ENCODE measurements at places on chromosomes 1 and 21.

DNA sequence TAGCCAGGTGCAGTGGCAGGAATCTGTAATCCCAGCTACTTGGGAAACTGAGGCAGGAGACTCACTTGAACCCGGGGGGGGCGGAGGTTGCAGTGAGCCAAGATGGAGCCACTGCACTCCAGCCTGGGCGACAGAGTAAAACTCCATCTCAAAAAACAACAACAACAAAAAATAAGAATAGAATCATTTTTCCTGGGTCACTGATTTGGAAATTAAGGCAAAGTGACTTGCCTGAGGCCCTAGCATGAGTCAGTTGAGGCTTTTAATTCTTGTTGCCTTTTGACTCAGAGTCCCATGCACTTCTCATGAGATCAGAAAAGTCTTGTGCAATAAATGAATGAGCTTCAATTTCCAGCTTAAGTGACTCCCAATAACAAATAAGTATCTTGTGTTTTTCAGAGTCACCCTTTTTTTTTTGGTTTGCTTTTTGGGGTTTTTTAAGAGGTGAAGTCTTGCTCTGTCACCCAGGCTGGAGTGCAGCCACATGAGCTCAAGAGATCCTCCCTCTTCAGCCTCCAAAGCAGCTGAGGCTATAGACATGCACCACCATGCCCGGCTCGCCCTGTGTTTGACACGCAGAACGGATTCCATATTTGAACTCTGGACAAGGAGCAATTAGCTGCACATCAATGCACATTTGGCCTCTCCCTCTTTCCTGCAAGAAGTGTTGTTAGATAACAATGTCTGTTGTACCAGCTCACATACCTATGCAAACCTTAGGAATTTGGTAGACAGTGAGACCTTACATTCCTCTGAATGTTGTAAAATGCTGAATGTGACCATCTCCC lies 3.4 kb upstream of the PLEKHM2 start:
- peak; percentile 80 for DNase-seq

- DNase-seq = no peak
These were observed 6.8 kb downstream of the SEMA4A start for GRCh38 chr1:156160000-156160742.

DNA sequence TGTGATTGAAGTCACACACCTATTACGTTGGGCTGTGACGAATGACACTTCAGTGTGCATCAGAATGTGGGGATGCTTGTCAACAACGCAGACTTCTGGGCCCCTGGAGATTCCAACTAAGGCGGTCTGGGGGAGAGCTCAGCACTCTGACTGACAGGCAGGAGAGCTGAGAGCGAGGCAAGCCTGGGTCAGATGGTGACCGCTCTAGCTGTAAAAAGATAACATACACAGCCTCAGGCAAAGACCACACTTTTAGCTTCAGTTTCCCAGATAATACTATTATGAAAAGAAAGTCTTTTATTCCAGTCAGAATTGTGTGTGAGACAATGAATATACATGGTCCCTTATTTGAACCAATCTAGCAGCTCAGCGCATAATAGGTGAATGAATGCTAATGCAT lies 25.4 kb downstream of the EDARADD start:
- no peak for DNase-seq

GRCh38 chr1:17630048-17630830 lies 90.7 kb downstream of the ARHGEF10L start:
- no peak for DNase-seq

- peak; percentile 44 for DNase-seq
These were observed 414.0 kb downstream of the PRDM2 start for GRCh38 chr1:14113841-14114567.

DNA sequence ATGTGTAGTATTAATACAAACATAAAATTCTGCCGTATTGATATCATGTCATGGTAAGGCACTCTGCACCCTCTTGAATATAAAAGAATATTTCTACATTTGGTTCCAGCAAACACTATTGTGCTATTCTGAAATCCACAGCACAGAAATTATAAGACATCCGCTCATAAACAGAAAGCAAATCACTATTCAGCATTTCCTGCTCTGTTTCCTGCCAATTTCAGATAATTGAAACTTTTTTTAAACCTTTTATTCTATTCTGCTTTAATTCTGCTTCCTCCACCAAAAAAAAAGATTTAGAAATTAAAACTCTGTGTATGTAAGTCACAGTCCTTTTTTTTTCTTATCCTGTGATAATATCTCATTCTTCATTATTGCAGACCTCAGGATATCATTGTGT lies 39.6 kb upstream of the PLEKHO1 start:
- no peak for DNase-seq

DNA sequence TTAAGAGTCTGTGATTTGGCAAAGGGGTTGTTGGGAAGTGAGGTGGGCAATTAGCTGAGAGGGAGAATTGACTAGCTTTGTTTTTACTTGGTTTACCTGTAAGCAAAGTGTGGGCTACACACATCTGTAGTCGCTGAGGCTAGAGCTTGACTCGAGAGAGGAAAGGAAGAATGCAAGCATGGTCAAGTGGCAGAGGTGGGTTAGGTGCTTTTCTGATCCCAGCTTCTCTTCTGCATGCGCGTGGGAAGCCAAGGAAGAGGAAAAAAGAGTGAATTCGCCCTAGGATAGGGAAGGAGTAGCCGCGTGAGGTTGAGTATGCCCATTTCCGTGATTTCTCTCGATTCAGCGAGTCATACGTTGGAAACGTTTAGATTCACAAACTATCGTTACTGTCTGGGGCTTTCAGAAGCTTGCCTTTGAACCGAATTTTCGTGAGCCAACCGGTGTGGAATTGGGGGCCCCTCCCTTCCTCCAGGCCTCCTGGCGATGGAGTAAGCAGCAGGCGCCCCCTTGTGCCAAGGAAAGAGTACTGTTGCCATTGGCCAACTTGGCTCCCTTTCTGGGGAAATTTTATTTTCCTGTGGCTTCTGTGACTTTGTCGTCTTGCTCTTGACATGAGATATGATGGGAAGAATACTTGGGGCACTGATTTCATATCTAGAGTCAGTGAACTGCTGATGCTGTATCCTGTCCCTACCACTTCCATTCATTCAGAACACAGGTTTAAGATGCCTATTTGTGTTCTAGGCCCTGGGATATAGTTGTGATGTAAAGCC lies 1.3 kb downstream of the PIGV start:
- DNase-seq = peak; percentile 87

- no peak for DNase-seq
These were observed 486.5 kb downstream of the SIPA1L2 start for GRCh38 chr1:232143315-232143886.

- DNase-seq = peak; percentile 29
These were observed 22.2 kb upstream of the HPDL start for GRCh38 chr1:45304311-45305081.

DNA sequence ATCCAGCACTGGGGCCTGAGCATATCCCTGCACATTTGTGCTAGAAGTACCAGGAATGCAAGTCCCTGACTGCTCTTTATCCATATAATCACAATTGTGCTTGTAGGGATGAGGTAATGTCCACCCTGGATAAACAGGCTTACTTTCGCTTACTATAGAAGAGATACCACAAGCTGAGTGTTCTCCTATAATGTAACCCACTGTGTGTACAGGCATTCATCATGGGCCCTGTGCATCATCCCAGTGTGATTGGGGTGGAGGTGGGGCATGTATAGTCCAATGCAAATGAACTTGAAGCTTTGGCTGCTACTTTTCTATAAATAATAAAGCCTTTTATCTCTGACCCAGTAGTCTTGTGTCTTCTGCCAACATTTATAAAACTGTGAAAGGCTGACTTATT lies 69.3 kb downstream of the MAN1A2 start:
- no peak for DNase-seq

- DNase-seq = no peak
These were observed 280.1 kb upstream of the C1orf174 start for GRCh38 chr1:4179914-4180735.

DNA sequence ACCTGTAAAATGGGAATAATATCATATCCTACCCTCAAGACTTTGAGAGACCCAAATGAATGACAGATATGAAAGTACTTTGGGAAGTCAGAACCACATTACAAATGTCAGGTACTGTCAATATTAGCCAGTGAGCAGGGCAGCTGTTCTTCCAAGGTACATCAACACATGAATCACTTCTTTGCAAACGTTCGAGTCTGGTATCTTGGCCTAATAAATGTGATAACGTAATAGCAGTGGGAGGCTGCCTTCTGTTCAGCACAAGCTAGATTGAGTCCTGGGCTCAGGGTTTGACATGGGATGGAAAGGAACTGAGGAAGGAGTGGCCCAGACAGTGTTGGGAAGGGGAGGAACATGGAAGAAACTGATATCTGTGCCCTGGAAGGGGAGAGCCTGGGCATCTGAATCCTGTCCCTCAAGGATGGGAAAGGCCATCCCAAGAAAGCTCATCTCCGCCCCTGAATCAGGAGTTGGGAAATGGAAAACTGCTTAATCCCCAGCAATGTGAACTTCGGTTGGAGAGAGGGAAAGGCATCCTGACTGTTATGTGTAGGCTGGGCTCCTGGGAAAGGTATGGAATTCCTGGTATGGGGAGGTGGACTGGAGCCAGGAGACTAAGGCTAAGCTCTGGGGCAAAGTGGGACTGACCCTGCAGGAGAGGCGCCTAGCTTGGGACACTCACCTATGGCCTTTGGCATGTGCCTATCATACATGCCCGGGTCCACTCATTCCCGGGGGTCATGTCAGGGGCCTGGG lies 14.3 kb downstream of the KCNC4 start:
- DNase-seq = peak; percentile 23

DNA sequence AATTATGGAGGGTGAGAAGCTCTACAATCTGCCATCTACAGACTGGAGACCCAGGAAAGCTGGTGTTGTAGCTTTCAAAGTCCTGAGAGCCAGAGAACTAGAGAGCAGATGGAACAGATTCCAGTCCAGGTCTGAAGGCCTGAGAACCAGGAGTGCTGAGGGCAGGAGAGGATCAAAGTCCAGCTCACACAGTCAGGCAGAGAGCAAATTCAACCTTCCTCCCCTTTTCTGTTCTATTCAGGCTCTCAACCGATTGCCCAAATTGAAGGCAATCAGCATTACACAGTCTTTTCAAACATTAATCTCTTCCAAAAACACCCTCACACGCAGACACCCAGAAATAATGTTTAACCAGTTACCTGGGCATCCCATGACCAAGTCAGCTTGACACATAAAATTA lies 2.5 kb upstream of the TMPRSS2 start:
- no peak for DNase-seq

- peak; percentile 87 for DNase-seq
These were observed 156.6 kb downstream of the AK5 start for GRCh38 chr1:77438236-77438913.

GRCh38 chr1:160428655-160429054 lies 28.3 kb downstream of the VANGL2 start:
- peak; percentile 64 for DNase-seq

DNA sequence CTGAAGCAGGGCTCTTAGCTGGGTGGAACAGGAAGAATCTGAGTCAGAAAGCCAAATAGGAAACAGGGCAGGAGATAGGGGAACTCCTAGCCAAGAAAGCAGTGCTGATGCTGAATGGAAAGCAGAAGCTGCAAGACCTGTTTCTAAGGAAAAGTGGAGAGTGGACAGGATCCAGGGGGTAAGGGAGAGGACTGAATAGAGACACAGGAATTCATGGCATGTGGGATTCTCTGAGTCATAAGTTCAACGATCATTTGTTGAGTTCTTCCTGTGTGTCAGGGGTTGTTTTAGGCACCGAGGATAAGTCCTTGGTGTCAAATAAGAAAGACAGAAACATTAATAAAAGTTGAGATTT lies 153.8 kb upstream of the FGGY start:
- peak; percentile 98 for DNase-seq

DNA sequence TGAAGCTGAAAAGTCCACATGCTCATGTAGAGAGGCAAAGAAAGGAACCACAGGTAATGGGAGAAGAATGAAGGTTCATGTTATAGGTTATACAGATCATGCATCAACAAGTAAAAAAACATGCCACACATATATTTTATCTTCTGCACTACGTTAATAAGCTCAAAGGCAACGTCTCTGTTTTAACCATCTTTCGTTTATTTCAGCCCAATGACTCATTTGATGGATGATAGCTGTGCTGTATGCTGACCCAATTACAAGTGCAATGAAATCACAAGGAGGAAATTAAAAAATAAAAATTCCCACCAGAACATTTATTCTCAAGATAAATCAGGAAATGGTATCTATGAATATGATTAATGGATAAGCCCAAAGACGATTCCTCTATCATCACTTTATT lies 24.6 kb downstream of the XCL1 start:
- DNase-seq = no peak

All from fibroblast of upper back skin (primary cell).